ENCODE measurements at places on chromosomes 1 and 21.

DNA sequence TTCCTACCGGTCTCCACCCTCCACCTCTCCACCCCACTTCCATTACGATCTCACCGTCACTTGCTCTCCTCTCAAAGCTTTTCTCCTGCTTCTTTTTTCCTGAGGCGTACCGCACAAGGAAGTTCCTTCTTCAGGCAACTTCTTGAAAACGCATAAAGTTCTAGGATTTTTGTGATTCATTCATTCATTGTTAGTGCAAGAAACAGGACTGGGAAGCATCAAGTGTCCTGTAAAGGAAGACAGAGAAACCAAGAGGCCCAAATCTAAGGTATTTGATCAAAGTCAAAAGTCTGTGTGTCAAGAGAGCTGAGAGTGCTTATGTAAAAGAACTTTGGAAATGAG lies 1.3 kb upstream of the RCC2 start:
- DNase-seq: no peak

GRCh38 chr21:17512253-17513213 lies at the start of gene CXADR:
Gene CXADR, plus strand, starts transcription at chr21:17513043. Its CDS starts 87 bp downstream, at chr21:17513130.
- DNase-seq: no peak

- DNase-seq: no peak
Measured at GRCh38 chr1:38529391-38529790, 330.2 kb downstream of the RRAGC start.

DNA sequence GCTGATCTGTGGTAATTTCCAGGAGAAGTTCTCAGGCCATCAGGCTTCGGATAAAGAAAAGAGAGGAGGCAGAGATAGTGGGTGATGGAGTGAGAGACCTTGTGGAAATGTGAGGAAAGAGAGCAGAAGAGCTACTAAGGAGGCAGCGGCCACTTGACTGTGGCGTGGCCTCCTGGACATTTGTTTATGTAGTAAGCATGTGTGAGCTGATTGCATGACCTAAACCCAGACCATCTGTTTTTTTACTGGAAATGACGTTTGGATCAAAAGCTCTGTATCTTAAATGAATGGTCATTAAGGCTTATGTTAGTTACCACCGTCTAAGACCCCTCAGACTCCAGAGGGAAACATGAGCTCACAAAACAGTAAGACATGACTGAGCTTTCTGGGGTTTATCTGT lies 13.6 kb downstream of the ATP1B1 start:
- DNase-seq: no peak

DNA sequence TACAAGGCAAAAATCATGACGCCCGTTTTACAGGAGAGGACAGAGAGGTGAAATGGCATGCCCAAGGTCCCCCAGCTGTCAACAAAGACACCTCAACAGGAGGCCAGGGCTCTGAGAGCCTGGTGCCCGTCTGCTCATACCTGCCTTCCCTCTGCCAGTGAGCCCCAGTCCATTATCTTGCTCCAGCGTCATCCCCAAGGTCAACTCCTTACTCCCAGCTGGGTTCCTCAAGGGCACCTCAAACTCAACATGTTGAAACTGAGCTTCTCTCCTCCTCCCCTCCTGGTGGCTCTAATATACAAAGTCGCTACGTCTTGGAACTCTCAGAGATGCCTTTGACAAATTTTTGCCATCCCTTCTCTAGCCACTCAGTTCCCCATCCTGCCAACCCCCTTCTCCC lies 3.2 kb downstream of the PBXIP1 start:
- DNase-seq: no peak

DNA sequence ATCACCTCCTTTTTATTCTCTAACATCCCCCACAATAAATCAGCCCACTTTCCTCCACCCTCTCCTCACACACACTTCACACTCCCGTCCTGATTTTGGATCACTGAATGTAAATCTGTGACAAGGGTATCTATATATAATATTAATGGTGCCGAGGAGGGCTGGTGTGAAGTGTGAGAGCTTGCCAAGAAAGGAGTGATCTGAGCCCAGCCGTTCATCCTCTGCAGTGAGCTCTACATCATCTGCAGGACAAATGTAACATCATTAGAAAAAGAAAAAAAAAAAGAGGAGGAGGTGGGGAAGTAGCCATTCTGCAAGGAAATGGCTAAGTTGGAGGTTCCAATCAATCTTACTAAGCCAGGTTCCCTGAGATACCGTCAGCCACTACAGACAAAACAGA lies 291.7 kb upstream of the RRP15 start:
- no peak for DNase-seq

DNA sequence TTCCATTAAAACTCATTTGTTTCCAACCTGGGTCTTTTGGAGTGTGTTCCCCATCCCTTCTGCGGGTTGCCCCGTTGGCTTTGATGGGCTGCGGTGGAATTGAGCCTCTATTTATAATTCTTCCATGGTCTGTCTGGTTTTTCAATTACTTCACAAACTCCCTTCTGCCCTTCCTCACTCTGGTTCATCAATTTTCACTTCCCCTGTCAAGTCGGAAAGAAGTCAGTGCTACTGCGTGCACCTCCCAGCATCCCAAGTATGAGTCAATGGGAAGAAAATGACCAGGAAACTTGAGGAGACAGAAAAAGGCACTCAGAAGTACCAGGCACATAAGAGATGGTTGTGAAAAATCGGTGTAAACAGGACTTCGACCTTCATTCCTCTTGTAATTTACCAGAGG lies 126.2 kb downstream of the KAZN start:
- DNase-seq: no peak

DNA sequence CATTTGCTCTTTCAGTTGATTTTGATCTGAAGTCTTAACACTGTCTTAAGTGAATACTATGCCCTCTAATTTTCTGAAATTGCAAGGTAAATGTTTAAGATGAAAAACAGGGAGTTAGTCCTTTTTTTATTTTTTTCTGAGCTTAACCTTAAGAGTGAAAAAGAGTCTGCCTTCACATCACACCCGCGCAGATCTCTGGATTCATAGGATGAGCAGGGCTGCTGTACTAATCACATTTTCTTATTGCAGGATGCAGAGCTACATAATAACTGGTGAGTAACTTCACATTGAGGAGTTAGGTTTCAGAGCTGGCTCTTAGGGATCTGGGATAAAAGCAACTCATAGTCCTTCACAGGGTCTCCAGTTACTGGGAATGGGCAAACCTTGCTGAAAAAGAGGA lies 188.7 kb upstream of the ATP1B1 start:
- no peak for DNase-seq

DNA sequence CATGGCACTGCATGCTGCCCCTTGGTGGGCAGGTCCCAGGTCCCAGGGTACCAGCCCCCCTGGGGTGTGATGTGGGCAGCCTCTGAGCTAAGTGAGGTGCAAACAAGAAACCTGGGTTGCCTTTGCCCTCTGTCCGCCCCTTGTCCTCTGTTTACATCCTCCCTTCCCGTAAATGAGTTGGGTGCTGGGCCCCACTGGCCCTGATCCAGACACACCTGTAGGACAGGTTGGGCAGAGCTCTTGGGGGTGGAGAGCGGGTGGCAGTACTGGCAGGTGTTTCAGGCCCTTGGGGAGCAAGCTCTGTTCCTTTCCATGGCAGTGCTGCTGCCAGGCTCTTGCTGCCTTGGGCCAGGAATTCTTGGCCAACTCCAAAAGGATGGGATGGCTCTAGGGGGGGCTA lies 35.8 kb downstream of the ELF3 start:
- peak; percentile 78 for DNase-seq

GRCh38 chr1:87821335-87821697 lies 492.6 kb downstream of the LMO4 start:
- DNase-seq: no peak

- no peak for DNase-seq
Measured at GRCh38 chr1:188782220-188782841, 1695.3 kb downstream of the BRINP3 start.

DNA sequence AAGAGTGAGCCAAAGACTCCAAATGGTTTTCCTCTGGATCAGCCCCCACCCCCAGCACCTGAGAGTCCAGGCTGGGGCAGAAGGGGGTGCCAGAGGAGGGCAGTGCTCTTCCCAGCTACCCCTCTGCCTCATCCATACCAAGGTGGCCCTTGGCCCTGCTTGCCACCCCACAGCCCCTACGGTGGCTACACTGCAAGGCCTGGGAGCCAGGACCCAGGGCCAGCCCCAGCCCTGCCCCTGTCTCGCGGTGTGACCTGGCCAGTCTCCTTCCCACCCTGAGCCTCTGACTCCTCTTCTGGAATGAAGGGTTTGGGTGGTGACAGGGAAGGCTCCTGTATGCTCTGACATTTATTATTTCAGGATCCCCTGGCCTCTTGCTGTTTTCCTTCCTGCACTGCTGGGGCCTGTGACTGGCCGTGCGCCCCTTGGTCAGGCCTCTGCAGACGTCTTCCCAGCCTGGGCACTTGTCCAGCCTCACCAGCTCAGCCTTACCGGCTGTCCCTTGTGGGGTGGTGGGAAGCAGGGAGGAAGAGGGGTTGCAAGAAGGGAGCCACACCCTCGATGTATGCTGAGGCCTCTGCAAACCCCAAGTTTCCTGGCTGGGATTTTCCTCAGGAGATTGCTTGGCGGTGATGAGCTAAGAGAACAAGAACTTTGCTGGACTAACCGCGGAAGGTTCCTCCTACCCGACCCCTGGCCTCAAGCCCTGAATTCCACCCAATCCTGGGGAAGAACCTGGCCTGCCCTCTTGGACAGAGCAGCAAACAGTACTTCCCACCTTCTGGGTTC lies 13.5 kb downstream of the ASAP3 start:
- no peak for DNase-seq

GRCh38 chr1:157732755-157733154 lies 32.2 kb upstream of the FCRL3 start:
- no peak for DNase-seq

- DNase-seq: no peak
Measured at GRCh38 chr1:15002325-15002724, 151.2 kb upstream of the TMEM51 start.

GRCh38 chr1:19676438-19676922 lies 11.8 kb downstream of the HTR6 start:
- DNase-seq: peak; percentile 25

- DNase-seq: no peak
Measured at GRCh38 chr1:115320377-115320776, 17.7 kb downstream of the NGF start.

GRCh38 chr1:84163123-84163931 lies 19.3 kb downstream of the PRKACB start:
- DNase-seq: no peak

DNA sequence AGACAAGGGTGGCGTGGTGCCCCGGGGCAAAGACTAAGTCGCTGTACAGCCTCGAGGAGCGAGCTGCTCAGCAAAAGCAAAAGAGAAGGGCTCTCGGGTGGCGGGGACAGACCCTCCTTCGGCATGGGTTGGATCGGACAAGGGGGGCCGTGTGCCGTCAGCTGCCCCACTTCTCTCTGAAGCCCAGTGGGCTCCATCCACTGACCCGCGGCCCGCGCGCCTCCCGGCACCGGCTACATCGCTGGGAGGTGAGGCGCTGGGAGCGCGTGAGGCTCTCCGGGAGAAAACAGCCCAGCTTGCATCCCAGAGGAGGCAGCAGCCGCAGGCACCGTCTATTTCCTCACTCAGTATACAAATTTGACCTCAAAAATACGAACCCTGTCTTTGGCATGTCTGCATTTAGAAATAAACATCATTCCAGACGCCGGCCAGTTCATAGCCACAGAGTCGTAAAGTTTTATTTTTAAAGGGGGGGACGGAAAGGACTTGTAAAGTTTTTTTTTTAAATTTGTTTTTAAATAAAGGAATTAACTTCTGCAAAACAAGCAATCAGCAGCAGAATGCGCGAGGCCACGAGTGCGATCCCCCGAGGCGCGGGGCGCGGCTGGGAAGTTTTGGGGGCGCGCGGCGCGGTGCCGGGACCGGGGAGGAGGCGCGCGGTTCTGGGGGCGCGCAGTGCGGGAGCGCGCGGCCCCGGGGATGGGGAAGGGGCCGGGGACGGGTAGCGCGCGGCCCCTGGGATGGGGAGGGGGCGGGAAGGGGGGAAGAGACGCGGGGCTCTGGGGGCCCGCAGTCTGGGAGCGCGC lies 689 bp upstream of the GPR137B start:
- DNase-seq: no peak

DNA sequence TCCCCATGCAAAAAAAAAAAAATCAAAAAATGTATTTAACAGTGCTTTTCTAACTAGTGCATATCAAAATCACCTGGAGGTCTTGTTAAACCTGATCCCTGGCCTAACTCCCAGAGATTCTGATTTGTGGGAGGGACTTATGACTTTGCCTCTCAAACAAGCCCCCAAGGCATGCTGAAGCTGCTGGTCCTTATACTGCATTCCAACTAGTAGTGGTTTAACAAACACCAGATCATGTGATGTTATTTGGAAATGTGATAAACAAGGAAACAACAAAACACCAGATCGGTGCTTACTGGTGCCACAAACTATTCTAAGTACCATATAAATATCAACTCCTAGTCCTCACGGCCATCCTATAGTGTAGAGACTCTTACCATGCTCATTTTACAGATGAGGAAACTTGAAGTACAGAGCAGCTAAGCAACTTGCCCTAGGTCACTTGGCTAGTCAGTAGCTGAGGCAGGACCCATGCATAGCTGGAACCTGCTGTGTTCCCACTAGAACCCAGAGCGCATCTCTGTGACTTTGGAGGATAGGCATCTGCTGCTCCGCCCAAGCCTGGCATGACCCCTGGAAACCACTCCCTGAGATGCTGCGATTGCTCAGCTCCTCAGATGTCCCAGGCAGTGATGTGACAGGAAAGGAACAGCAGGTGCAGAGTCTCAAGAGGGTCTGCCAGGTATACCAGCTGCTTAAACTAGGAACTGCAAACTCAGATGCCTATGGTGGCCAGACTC lies 38.1 kb downstream of the SOX13 start:
- DNase-seq: no peak

DNA sequence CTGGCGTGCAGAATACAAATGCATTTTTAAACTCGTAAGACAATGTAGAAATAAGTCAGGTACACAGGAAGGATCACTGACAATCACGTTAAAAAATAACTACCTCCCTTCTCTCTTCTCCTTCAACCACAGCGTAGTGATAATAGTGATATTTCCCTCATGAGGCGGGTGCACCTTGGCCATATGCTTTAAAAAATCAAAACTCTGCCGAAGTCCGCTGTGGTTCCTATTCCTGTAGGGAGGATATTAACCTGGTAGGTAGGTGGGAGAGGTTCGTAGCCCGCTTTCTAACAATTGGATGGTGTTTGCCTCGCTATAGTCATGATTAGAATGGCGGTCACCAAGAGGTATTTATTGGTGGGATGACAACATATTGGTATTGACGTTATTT lies 732 bp downstream of the GREM2 start:
- no peak for DNase-seq

- DNase-seq: no peak
Measured at GRCh38 chr1:34867415-34867814, 7.9 kb upstream of the SMIM12 start.

- no peak for DNase-seq
Measured at GRCh38 chr21:29501451-29501850, 202.7 kb downstream of the BACH1 start.

DNA sequence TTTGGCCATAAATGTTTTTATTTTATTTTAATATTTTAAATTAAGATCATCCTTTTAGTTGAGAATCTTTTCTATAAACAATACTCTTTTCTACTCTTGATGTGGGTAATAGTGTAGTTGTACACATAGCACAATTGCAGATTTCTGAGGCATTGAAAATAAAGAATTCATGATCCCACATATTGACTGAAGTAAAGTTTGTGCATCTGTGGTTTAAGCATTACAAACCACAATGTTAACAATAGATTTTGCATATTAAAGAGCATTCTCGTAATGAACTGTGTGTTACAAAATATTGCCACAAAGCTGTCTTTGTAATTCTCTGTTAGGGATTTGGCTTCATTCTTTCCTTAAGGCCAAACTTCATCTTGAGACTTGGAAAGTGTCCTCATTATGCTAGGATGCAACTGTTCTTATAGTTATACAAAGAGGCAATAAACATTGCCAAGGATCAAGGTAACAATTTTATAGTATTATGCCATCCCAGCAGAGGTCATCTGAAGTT lies 256.8 kb downstream of the OLFM3 start:
- DNase-seq: no peak

- DNase-seq: no peak
Measured at GRCh38 chr1:200442537-200443156, 32.8 kb upstream of the ZNF281 start.

All from urinary bladder (tissue), 4 donors.